B cell (primary cell): ENCODE measurements at places on chromosomes 5 and 9. TPM values are rescaled to one million over a fixed set of nuclear protein-coding genes. Genes with fewer than 3 reads are reported as not detected.

Gene HTR1A
- total RNA-seq: not detected in 2 replicates

Gene TRIM36
- 0.39 and 1.6 TPM in 2 replicates for total RNA-seq

Gene FYB1
- total RNA-seq: 1.00 and 1.3 TPM in 2 replicates

- no peak overlapping the region for H3K27ac ChIP-seq
- H3K27me3 ChIP-seq: no peaks in the 10 kb centered on the region
- DNase-seq: no peak
- H3K4me1 ChIP-seq: peaks cover 22% of the 10 kb centered on the region
- no peak overlapping the region for H3K4me3 ChIP-seq
Observed at GRCh38 chr9:120946259-120946658, 19.7 kb upstream of the TRAF1 start.

DNA sequence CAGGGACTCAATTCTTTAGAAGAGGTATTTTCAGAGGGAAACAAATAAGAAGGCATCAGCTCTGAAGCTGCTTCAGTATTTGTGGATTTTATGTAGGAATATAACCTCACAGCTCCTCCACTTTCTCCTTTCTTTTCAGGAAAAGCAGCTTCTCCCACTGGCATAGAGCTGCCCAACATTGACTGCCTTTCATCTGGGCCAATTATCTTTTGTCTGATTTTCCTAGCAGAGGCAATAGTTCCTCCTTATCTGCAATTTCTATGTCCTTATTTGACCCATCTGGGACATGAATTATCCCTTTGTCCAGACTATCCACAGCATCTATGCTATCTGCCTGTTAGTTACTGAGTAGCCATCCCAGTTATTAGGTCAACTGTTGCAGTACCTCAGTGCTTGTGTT, 1671.2 kb upstream of the ACO1 start:
- H3K27me3 ChIP-seq: no peaks in the 10 kb centered on the region
- H3K36me3 ChIP-seq: no peaks in the 10 kb centered on the region
- H3K27ac ChIP-seq: no peak overlapping the region
- H3K4me1 ChIP-seq: no peaks in the 10 kb centered on the region

- H3K36me3 ChIP-seq: no peaks in the 10 kb centered on the region
Observed at GRCh38 chr5:178281331-178281730, 48.7 kb upstream of the PHYKPL start.

GRCh38 chr5:122180863-122181548, 51.7 kb downstream of the ZNF474 start:
- H3K4me1 ChIP-seq: no peaks in the 10 kb centered on the region
- no peak for DNase-seq
- H3K36me3 ChIP-seq: no peaks in the 10 kb centered on the region
- peaks cover 2% of the 10 kb centered on the region for H3K27me3 ChIP-seq
- H3K27ac ChIP-seq: no peak overlapping the region

Gene ANKRD18B
- not detected in 2 replicates for total RNA-seq

Gene PFN3
- not detected in 2 replicates for total RNA-seq

Gene MYOZ3
- total RNA-seq: not detected in 2 replicates

- no peaks in the 10 kb centered on the region for H3K36me3 ChIP-seq
- no peaks in the 10 kb centered on the region for H3K27me3 ChIP-seq
- no peaks in the 10 kb centered on the region for H3K4me1 ChIP-seq
- no peak overlapping the region for H3K4me3 ChIP-seq
Observed at GRCh38 chr9:27659001-27659400, 85.7 kb upstream of the C9orf72 start.

- H3K4me1 ChIP-seq: no peaks in the 10 kb centered on the region
- H3K27me3 ChIP-seq: no peaks in the 10 kb centered on the region
- no peak overlapping the region for H3K4me3 ChIP-seq
- no peaks in the 10 kb centered on the region for H3K36me3 ChIP-seq
- no peak overlapping the region for H3K27ac ChIP-seq
- no peak for DNase-seq
Observed at GRCh38 chr9:91379426-91379825, 17.7 kb upstream of the AUH start.

DNA sequence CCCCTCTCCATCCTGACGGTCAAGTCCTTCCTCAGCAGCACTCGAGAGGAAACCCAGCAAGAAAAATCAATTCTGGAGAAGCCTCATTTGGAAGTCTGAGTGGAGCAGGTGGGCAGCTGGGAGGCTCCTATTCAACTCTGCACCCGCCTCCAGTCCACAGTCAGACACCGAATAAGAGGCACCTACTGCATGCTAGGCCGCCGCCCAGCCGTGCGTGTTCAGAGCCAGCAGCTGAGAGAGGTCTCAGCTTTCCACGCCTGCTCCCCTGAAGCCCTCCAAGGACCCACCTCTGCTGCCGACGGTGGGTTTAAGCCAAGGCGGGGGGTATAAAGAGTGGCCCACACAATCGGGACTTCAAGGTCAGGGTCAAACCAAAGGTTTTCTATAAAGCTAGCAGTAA, 41.9 kb downstream of the VAV2 start:
- no peak for DNase-seq
- no peak overlapping the region for H3K27ac ChIP-seq
- H3K27me3 ChIP-seq: no peaks in the 10 kb centered on the region
- H3K36me3 ChIP-seq: no peaks in the 10 kb centered on the region

GRCh38 chr5:178514851-178515418, 75.3 kb downstream of the COL23A1 start:
- H3K27me3 ChIP-seq: no peaks in the 10 kb centered on the region
- no peaks in the 10 kb centered on the region for H3K4me1 ChIP-seq
- H3K36me3 ChIP-seq: no peaks in the 10 kb centered on the region
- no peak for DNase-seq

DNA sequence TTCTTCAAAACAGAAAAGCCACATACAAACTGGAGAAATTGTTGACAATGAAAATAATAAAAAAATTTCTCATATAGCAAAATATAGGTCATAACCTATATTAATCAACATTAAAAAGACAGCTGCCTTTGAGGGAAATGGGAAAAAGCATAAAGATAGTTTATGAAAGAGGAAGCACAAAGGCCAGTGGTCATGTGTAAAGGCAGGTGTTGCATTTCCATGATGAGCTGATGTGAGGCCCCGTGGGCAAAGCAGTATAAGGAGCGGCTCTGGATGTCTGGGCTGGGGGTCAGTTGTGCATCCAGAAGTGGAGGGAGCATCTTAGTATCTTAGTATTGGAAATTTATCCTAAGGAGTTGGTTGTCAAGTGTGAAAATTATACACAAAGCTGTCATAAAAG, 18.3 kb downstream of the NDUFS6 start:
- H3K4me3 ChIP-seq: no peak overlapping the region
- no peak overlapping the region for H3K27ac ChIP-seq
- no peak for DNase-seq
- H3K27me3 ChIP-seq: no peaks in the 10 kb centered on the region
- peaks cover 1% of the 10 kb centered on the region for H3K36me3 ChIP-seq
- no peaks in the 10 kb centered on the region for H3K4me1 ChIP-seq

GRCh38 chr5:2039180-2039531, 156.4 kb upstream of the IRX4 start:
- H3K27me3 ChIP-seq: no peaks in the 10 kb centered on the region
- H3K4me1 ChIP-seq: no peaks in the 10 kb centered on the region
- DNase-seq: peak; percentile 6

Gene SFXN1
- total RNA-seq: 30.5 and 39.1 TPM in 2 replicates

Gene KIF24
- total RNA-seq: 0.79 and 0.87 TPM in 2 replicates

DNA sequence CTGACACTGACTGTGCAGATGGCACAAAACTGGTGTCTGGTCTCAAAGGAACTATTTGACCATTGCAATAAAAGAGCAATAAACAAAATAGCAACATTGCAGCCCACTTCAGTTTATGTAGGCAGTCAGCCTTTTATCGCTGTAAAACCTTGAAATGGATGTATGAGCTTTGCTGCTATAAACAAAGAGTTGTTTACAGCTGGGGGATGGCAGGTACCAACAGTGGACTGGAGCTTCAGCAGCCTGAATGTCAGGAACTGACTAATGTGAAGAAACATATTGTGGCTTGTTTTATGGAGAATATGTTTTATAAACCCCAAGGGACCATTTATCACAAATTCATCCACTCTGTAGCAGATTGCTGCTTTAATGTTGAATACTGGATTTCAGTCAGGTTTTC, 78.0 kb downstream of the PTPRD start:
- H3K36me3 ChIP-seq: no peaks in the 10 kb centered on the region
- H3K4me1 ChIP-seq: no peaks in the 10 kb centered on the region
- H3K27ac ChIP-seq: no peak overlapping the region
- H3K4me3 ChIP-seq: no peak overlapping the region
- no peak for DNase-seq

- H3K36me3 ChIP-seq: no peaks in the 10 kb centered on the region
- H3K27me3 ChIP-seq: no peaks in the 10 kb centered on the region
- no peak for DNase-seq
- H3K4me1 ChIP-seq: peaks cover 29% of the 10 kb centered on the region
- no peak overlapping the region for H3K27ac ChIP-seq
Observed at GRCh38 chr5:95763941-95764340, 32.8 kb downstream of the RHOBTB3 start.

GRCh38 chr5:146340260-146341081, 1.8 kb downstream of the POU4F3 start:
- DNase-seq: peak; percentile 26
- no peak overlapping the region for H3K27ac ChIP-seq
- H3K4me1 ChIP-seq: peaks cover 14% of the 10 kb centered on the region

- H3K36me3 ChIP-seq: no peaks in the 10 kb centered on the region
- H3K27ac ChIP-seq: no peak overlapping the region
- DNase-seq: no peak
- no peaks in the 10 kb centered on the region for H3K4me1 ChIP-seq
- no peak overlapping the region for H3K4me3 ChIP-seq
- H3K27me3 ChIP-seq: no peaks in the 10 kb centered on the region
Observed at GRCh38 chr5:112958093-112959088, 18.2 kb upstream of the DCP2 start.

Gene PAM
- 34.8 and 37.2 TPM in 2 replicates for total RNA-seq

DNA sequence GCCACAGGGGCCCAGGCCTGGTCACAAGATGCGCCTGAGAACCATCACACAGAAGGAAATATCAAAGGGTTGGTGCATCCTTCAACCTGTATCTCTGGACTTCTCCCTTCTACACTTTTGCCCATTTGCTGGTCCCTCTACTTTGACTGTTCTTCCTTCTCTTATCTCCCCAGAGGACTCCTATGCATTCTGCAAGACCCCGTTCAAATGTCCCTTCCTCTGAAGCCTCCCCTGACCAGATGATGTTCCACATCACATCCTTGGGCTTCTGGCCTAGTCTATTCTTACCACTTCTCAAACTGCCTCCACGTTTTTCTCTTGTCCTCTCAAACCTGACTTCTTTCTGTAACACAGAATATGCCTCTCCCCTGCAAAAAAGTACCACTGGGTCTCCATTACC, 34.3 kb downstream of the STK10 start:
- DNase-seq: no peak
- peak overlapping the region; percentile 66 for H3K27ac ChIP-seq
- no peak overlapping the region for H3K4me3 ChIP-seq

Gene ORM2
- not detected in 2 replicates for total RNA-seq

Gene ANKRD34B
- total RNA-seq: not detected in 2 replicates

DNA sequence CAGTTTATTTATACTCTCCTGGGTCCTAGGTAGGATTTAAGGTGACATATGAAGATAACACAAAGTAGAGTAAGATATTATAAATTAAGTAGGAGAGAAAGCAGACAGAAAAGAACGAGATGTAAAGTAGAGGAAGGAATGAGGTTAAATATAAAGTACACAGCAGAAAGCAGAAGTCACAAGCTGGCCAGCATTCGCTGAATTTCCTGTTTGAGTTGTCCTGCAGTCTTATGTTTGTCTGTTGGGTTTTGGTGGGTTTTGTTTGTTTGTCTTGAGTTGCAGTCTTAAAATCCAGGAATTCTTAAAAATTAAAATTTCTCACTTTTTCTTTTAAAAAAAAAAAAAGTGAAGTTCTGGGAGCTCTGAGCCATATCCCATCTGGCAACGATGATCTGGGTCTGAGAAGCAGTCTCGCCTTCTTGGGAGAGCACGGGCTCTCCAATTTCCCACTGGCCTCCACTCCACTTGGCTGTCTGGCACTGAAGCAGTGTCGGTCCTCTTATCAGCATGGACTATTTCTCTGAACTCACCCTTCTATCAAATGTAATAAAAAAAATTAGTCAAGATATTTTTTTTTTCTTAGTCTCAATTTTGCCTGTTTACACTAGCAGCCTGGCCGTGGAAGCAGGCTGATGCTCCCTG, 2.0 kb downstream of the S100Z start:
- no peaks in the 10 kb centered on the region for H3K36me3 ChIP-seq
- H3K27ac ChIP-seq: peak overlapping the region; percentile 64
- no peaks in the 10 kb centered on the region for H3K27me3 ChIP-seq

- H3K27me3 ChIP-seq: peaks cover 12% of the 10 kb centered on the region
- no peak for DNase-seq
- no peak overlapping the region for H3K27ac ChIP-seq
- no peak overlapping the region for H3K4me3 ChIP-seq
- no peaks in the 10 kb centered on the region for H3K36me3 ChIP-seq
Observed at GRCh38 chr5:113340537-113340936, 94.3 kb downstream of the TSSK1B start.

DNA sequence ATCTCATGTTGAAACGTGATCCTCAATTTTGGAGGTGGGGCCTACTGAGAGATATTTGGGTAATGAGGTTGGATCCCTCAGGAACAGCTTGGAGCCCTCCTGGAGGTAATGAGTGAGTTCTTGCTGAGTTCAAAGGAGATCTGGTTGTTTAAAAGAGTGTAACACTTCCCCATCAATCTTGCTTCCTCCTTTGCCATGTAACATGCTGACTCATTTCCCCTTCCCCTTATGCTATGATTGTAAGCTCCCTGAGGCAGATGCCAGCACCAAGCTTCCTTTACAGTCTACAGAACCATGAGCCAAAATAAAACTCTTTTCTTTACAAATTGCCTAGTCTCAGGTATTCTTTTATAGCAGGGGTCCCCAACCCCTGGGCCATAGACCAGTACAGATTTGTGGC, 352.3 kb downstream of the SLCO4C1 start:
- H3K27ac ChIP-seq: no peak overlapping the region
- DNase-seq: no peak
- H3K36me3 ChIP-seq: no peaks in the 10 kb centered on the region
- no peaks in the 10 kb centered on the region for H3K27me3 ChIP-seq
- H3K4me3 ChIP-seq: no peak overlapping the region

Gene FOXI1
- not detected in 2 replicates for total RNA-seq

- no peak for DNase-seq
- H3K4me1 ChIP-seq: no peaks in the 10 kb centered on the region
- no peak overlapping the region for H3K27ac ChIP-seq
- H3K36me3 ChIP-seq: no peaks in the 10 kb centered on the region
- no peaks in the 10 kb centered on the region for H3K27me3 ChIP-seq
- no peak overlapping the region for H3K4me3 ChIP-seq
Observed at GRCh38 chr9:136019041-136019680, 58.0 kb upstream of the UBAC1 start.

GRCh38 chr9:3138231-3139229, 294.6 kb upstream of the PUM3 start:
- DNase-seq: no peak
- no peaks in the 10 kb centered on the region for H3K4me1 ChIP-seq
- H3K27me3 ChIP-seq: no peaks in the 10 kb centered on the region

Gene IRX2
- total RNA-seq: not detected in 2 replicates

Gene SMIM32
- total RNA-seq: not detected in 2 replicates

DNA sequence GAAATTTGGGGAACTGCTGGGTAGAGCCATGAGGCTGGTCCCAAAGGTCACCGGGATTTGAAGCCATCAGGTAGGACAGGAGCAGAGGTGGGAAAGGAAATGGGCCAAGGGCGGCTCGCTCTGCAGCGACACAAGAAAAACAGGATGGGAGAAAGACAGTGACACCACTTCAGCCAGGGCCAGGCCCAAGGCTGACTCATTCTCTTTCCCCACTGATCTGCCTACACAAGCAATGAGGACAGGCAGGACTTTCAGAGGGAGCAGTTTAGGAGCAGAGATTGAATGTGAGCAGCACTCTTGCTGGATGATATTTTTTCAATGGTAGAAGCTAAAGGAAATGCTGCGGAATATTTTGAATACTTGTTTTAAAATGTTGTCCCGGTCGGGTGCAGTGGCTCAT, 3.5 kb downstream of the RUFY1 start:
- no peak overlapping the region for H3K27ac ChIP-seq
- DNase-seq: no peak
- no peak overlapping the region for H3K4me3 ChIP-seq

Gene ANKRD31
- total RNA-seq: 0.10 TPM in 2 replicates

Gene TRIM7
- 5.6 and 7.4 TPM in 2 replicates for total RNA-seq
